Stimulated activated CD8-positive, alpha-beta memory T cell treated with anti-CD3 and anti-CD28 coated beads, Interleukin-7, amount 100 ng/mL, for 48 hours (primary cell): ENCODE measurements at places on chromosomes 6 and 20.
A peak's percentile ranks its signal among the peaks of the same experiment; 100 is the strongest.

GRCh38 chr20:44022464-44022863 lies 107.8 kb downstream of the TOX2 start:
- no peak for DNase-seq

DNA sequence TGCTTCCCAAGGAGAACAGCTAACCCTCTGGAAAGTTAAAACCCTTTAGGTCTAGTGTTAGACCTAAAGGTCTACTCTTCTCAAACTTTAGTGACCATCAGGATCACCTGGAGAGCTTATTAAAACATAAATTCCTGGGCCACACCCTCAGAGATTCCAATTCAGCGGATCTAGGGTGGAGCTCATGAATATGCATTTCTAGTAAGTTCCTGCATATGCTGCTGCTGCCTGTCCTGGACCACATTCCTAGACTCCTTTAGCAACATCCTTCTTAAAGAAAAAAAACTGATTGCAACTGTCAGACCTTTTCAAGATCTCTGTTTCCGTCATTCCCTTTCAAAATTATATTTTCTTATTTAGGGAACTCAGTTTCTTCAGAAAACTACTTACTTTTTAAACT lies 31.2 kb downstream of the SNAP25 start:
- DNase-seq = no peak

DNA sequence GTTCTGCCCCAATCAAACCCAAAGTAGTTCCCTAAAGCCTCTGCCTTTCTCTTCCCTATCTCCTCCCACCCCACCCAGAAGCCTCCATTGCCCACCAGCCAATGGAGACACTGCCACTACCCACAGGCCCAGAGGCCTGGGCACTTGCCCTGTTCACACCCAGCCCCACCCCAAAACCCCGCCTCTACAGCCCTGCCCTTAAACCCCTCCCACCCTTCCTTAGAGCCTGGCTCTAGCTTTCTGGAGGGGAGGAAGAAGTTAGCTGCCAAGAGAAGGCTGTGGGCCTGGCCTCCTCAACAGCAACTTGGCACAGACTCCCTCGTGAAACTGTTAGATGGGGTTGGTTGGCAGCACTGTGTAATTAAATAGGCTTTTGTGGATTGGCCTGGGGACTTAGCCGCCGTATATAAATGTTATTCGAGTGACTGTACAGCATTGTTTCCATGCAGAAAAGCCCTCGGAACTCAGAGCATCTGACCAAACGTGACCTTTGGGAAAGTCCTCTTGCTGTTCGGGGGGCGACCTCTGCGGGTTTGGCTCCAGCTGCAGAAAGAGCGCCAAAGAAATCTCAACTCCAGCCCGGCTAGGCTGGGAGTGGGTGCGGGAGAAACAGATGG lies 31.4 kb downstream of the COL11A2 start:
- DNase-seq = no peak

DNA sequence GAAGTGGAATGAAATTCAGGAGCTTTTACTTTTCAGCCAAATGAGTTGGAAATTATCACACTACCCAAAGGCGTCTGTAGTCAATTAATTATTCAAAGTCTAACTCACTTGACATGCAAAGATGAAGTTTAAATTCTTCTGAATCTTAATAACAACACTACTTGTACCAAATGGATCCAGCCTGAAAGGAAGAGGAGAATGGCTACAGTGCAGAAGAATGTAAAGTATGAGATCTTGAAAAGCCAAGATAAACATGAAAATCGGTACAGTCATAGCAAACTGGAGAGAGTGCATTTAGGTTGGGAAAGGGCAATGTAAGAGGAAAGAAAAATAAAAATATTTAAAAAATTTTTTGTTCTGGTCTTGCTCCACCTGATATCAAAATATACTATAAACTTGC lies 195.5 kb downstream of the SIM1 start:
- DNase-seq = no peak

DNA sequence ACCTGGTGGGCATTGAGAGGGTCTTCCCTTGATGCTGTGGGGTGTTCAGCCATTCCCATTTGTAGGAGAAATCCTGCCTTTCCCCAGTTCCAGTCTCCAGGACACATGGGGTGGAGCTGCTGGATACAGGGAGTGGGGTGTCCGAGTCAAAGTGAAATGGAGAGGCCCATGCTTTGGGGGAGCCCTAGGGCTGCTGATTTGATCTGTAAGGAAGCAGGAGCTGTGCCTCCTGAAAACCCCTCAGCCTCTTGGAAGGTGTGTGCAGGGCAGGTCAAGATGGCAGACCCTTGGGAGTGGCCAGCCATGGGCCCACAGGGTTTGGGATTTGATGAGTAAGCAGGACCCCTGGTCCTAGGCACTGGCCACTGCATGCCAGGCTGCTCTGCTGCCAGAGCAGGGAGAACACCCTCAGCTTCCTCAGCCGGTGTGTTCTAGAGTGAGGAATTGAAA lies 82.0 kb downstream of the SERAC1 start:
- no peak for DNase-seq

DNA sequence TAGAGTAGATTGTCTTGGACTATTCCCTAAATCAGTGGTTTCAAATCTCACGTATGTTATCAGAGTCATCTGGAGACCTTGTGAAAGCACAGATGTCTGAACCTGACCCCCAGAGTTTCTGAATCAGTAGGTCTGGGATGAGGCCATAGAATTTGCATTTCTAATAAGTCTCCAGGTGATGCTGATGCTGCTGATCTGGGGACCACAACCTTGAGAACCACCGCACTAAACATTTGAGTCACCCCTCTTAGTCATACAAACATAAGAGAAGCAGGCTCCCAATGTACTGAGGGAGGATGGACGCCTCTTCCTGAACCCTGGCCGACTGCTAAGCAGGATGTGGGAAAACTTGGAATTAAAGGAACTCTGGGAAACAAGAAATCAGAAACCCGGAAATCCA lies 187.8 kb upstream of the PRDM1 start:
- DNase-seq = peak; percentile 27

DNA sequence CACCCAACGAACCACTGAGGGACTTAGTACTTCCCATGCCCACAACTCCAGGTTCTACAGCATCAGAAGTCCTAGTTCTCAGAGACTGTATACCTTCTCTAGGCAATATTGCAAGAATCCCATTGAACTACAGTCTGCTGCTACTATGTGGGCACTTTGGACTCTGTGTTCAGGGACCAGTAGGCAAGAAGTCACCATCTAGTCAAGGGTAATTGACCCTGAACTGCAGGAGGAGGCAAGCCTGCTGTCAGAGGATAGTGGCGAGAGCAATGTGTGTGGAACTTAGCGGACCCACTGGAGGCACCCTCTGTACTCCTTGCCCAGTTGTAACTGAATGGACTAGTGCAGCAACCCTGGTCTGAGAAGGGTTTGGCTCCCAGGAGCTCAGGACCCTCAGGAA lies 15.7 kb downstream of the HEBP2 start:
- no peak for DNase-seq

DNA sequence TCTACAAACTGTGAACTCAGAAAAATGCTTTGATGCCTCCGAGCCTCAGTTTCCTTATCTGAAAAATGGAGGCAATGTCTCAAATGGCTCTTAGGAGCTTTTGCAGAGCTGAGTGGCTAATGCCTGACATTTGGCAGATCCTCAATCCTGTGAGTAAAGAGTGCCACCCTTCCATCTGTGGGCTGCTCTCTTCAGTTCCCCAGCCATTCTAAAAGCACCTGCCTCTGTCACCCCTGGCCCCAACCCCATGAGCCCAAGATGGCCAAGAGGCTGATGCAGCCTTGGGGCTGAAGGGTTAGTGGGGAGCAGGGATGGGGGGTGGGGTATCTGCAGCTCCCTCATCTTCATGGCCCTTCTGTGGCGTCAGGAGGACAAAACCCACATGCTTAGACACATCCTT lies 14.5 kb upstream of the GUCA1A start:
- DNase-seq = no peak

DNA sequence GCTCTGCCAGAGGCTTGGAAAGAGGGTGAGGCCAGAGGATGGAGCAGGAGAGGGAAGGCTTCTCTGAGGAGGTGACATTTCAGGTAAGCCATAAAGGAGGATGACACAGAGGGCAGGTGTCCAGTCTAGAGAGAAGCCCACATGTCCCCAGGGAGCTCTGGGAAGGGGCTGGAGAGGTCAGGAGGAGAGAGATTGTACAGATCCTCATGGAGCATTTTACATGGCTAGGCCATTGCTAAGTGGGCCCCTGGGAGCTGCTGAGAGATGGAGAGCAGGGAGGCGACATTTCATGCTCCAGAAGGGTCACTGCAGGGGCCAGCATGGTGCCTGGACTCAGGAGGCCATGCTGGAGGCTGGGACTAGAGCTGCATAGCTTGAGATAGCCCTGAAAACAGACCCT lies 124.5 kb downstream of the TOX2 start:
- DNase-seq = no peak

DNA sequence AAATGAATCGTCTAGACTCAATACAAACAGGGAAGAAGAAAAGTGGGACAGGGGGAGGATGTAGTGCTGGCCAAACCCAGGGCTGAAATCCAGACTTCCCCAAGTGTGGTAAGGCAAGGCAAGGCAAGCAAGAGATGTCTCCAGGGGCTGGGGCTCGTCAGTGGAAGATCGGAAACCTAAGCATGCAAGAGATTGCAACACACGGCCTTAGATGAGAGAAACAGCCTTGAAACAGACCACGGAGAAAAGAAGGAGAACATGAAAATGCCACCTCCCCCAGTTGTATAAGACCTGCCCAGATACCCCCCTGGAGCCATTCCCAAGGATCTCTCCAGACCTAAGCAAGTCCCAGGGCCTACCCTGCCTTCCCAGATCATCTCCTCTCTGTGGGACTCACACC lies 20.0 kb downstream of the VEGFA start:
- no peak for DNase-seq

DNA sequence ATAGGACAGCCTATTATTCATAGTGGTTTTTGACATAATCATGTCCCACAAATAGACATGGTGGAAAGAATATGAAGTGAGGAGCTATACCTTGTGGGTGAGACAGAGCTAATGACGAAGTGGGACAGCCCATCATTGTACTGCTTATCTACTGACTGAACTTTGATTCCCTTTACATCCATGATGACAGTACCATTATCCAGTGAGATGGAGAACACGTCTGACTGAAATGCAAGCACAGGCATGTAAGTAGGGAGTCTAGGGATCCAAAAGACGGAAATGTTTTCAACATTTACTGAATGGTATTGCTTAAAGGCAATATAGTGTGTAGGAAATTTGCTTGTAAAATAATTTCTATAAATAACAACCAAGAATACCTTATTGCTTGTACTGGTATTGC lies 43.5 kb downstream of the FAM229B start:
- DNase-seq = no peak

DNA sequence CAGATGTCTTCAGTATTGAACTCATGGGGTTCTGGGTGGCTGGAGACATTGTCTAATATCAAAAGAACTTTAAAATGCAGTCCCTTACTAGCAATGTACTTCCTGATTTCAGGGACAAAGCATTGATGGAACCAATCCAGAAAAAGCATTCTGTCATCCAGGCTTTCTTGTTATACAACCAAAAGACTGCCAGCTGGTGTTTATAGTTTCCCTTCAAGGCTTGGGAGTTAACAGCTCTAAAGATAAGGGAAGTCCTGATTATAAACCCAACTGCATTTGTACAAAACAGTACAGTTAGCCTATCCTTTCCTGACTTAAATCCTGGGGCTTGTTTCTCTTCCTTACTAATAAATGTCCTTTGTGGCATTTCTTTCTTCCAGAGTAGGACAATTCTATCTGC lies 160.0 kb downstream of the COL21A1 start:
- no peak for DNase-seq

GRCh38 chr6:110633731-110634213 lies 157.4 kb upstream of the SLC22A16 start:
- no peak for DNase-seq

- DNase-seq = no peak
Observed at GRCh38 chr6:37041521-37041920, 36.1 kb downstream of the FGD2 start.

DNA sequence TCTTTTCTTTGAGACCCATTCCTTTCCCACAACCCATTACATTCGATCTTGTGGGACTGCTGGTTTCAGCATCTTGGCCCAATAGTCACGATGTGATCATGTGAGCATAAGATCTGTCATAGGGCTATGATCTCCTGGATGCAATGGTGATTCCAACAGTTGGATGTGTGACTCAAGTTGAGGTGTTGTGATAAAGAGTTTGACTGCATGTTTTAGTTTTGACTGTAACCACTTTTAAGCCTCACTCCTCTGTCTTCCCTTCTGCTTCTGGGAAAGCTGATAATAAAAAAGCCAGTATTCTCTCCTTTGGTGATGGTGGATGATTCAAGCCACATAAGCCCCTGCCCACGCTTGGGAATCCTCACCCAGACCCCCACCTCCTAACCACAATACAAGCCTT lies 117.0 kb upstream of the ASCC3 start:
- no peak for DNase-seq

DNA sequence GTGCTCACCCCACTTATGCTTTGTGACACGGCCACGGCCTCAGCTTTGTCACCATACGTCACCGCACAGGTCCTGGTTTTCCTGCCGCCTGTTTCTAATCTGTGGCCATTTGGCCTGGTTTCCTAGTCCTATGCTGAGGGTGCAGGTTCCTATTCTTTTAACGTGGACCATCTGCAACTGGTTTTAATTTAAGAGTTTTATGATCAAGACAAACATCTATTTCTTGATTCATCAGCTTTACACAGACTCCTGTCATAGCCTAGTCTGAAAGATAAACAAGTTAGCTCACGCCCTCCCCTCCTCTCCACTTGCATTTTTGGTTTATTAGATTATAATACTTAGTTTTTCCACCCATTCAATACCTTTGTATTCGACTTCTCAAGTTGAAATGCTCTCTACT lies 97.5 kb upstream of the RPS6KA2 start:
- DNase-seq = no peak

DNA sequence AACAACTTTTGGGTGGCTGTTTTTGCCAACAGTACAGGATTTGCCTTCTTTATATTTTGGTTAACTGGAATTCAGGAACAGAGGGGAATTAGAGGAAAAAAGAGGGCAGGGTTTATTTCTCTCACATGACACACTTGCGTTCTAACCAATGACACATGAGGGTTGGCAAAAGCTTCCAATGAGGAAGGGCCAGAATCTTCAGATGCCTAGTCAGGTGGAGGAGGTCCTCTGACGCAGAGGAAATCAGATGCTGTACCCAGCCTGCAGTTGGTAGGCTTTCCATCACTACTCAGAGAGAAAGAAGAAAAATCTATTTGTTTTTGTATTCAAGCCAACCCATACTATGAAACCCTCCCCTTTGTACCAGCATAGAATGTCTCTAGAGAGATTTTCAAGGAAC lies 20.8 kb downstream of the TM9SF4 start:
- DNase-seq = no peak

DNA sequence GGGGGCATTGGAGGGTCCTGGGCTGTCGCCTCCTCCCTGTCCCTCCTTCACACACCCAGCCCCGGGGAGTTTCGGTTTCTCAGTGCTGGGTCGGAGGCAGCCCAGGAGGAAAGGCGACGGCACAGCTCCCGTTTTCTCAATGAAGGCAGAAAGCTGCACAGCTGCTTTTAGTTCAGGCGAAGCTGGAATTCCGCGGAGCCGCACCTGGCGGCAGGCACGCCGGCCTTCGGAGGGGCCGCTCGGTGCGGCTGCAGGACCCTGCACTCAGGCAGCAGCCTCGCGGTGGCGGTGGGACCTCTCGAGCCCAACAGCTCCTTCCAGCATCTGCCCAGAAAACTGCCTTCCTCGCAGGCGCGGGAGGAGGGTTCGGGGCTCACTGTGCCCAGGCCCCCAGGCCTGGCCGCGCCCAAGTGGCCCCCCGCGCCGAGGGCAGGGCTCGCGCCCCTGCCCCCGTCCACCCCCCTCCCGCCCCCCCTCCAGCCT lies 4.6 kb downstream of the FOXQ1 start:
- no peak for DNase-seq
